Posterior vena cava (tissue), 2 donors: ENCODE measurements at places on chromosomes 16 and 17.

- DNase-seq, result peak; percentile 34
Observed at GRCh38 chr17:31392856-31393748, 1.6 kb downstream of the RAB11FIP4 start.

DNA sequence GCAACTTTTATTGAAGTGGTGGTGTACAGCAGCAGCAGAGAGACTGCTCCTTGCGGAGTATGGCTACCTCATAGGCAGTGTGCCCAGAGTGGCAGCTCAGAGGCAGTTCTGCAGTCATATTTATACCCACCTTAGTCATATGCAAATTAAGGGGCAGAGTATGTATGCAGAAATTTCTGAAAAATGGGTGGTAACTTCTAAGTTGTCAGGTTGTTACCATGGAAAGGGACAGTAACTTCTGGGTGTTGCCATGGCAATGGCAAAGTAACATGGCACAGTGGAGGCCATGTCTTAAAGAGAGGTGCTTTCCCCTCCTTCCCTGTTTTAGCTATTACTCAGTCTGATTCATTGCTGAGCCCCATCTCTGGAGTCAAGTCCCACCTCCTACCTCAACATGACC is 53.4 kb downstream of the MEOX1 start:
- DNase-seq, result no peak

GRCh38 chr17:13833921-13834320 is 232.2 kb upstream of the HS3ST3A1 start:
- no peak for DNase-seq

- no peak for DNase-seq
Observed at GRCh38 chr16:16021020-16021419, 71.6 kb downstream of the ABCC1 start.

- no peak for DNase-seq
Observed at GRCh38 chr17:8225813-8226535, 15.6 kb upstream of the AURKB start.
